Activated CD4-positive, alpha-beta T cell treated with anti-CD3 and anti-CD28 coated beads, Interleukin-2, amount 50 U/mL, for 1 hour (primary cell): ENCODE measurements at places on chromosomes 16 and 17.

GRCh38 chr17:68800751-68801150, 154.4 kb downstream of the ABCA8 start:
- DNase-seq = no peak

- no peak for DNase-seq
These were observed 648.9 kb downstream of the WWOX start for GRCh38 chr16:78748220-78748929.

DNA sequence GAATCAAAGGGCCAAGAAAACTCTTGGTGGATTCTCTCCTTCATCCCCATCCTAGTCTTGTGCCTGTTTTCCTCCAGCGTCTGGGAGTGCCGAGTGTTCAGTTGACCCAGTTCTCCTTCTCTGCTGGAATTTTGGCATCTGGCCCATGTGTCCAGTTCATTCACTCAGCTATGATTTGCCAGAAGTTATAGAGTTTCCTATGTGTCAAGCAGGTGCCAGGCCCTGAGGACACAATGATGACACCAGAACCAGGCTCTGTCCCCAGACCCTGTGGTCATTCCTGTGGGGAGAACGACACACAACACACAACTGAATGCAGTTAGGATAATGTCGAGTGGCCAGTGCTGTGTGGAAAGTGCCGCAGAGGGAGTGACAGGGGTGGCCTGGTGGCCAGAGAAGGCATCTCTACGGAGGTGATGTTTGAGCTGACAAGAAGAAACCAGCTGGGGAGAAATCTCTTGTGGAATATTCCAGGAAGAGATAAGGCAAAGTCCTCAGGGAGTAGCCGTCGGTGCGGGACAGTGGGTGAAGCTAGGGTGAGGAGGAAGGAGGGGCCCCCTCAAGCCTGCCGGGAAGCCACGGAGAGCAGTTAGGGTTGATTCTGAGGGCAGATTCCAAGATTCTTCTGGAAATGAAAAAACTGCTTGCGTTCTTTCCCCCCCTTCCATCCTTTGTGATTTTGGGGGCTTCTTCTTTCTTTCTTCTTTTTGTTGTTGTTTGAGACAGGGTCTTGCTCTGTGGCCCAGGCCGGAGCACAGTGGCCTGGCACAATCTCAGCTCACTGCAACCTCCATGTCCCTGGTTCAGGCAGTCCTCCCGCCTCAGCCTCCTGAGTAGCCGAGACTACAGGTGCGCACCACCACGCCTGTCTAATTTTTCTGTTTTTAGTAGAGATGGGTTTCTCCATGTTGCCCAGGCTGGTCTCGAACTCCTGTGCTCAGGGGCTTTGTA, 35.8 kb upstream of the IL34 start:
- DNase-seq = no peak

- DNase-seq = no peak
These were observed 5.7 kb downstream of the CDC42EP4 start for GRCh38 chr17:73305845-73306836.

GRCh38 chr16:89114159-89114981, 20.7 kb downstream of the ACSF3 start:
- peak; percentile 43 for DNase-seq

DNA sequence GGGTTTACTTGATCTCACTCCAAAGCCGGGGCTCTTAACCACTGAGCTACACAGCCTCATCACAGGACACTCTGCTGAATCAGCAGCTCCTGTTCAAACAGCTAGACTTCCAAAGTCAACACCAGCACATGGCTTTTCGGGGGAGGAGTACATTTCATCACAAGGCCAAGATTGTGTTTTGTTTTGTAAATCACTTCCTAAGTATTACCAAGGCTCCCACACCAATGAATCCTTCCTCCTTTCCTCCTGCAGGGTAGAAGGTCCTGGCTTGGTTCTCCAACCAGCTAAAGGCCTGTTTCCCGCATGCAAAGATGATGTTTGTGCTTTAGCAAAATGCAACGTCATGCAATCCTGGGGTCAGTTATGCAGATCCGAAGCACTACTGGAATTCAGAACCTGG, 152.5 kb downstream of the XYLT1 start:
- no peak for DNase-seq

DNA sequence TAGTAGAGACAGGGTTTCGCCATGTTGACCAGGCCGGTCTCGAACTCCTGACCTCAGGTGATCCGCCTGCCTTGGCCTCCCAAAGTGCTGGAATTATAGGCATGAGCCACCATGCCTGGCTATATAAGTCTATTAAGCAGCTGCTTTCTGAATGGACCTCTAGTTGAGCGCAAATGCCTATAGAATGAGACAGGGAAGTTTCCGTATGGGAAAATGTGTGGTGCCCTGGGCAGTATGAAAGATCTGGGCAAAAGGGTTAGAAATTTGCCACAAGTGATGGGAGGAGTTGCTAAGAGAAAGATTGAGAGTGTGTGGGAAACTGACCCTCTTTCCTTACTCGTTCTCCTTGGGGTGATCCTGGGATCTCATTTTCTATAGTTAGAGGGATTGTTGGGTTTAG, 26.3 kb downstream of the SLC6A2 start:
- no peak for DNase-seq

GRCh38 chr17:17493249-17493985, 2.8 kb downstream of the RASD1 start:
- no peak for DNase-seq

DNA sequence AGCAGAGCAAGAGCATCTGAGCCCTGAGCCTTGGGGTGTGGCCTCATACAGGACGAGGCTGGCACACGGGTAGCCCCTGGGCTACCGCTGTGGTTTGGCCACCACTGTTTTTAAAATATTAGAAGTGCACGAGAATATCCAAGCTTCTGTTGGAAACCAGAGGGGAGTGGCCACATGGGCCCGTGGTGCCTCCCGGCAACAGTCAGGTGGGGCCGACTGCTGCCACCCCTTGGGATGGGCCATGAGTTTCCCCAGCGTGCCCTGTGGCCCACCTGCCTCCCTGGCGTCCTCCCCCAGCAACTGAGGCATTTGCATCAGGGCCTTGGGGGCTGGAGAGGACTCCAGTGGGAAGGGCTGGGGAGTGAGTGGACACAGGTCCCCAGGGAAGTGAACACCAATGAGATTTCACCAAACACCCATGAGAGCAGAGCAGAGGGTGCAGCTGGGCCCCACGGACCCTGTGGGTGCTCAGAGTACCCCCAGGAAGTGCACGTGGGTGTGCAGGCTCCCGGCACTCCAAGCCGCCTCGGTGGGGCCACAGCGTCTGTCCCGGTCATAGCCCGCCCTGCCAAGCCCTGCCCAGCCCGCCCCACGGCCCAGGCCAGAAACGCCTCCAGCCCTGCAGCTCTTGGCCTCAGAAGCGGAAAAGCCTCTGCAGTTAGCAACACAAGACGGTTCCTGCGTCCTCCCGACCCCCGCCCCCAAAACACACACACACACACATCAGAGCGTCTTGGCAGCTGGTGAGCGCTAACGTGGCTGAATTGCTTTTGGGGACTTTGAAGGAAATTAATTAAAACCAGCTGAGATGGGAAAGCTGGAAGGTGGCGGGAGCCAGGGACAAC, 22.7 kb downstream of the ZNF469 start:
- DNase-seq = no peak

GRCh38 chr16:7744546-7745264, 412.1 kb downstream of the RBFOX1 start:
- no peak for DNase-seq

DNA sequence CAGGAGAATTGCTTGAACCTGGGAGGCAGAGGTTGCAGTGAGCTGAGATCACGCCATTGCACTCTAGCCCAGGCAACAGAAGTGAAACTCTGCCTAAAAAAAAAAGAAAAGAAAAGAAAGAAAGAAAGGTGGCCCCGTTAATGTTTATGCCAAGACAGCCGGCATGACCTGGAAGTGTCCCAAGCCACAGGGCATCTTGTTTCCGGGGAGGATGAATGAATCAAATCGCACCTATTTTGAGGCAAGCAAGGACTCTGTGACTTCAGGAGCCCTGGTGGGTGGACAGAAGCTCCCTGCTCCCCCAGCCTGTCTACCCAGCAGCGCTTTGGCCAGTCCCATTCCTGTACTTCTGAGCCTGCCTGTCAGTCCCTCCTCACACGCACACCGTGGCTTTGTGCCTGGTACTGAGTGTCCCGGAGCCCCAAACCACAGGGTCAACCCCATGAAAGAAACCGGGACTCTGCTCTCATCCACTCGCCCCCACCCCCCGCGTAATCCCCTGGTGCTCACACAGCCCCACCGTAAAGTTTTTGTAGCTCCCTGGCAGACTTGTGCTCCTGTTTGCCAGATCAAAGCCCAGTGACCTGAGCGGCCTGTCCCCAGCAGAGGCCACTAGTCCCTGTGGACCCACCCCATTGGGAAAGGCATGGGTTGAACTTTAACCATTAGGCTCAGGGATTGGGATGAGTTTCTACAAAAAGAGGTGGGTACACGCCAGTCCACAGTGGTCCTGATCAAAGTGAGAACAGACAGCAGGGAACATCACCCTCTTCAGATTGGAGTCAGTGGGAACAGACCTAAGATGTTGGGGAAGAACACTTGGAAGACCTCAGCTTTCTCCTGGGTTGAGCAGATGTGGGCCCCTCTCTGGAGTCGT, 19.3 kb downstream of the CD2BP2 start:
- no peak for DNase-seq

GRCh38 chr17:27457731-27458523, 1.7 kb downstream of the KSR1 start:
- no peak for DNase-seq

DNA sequence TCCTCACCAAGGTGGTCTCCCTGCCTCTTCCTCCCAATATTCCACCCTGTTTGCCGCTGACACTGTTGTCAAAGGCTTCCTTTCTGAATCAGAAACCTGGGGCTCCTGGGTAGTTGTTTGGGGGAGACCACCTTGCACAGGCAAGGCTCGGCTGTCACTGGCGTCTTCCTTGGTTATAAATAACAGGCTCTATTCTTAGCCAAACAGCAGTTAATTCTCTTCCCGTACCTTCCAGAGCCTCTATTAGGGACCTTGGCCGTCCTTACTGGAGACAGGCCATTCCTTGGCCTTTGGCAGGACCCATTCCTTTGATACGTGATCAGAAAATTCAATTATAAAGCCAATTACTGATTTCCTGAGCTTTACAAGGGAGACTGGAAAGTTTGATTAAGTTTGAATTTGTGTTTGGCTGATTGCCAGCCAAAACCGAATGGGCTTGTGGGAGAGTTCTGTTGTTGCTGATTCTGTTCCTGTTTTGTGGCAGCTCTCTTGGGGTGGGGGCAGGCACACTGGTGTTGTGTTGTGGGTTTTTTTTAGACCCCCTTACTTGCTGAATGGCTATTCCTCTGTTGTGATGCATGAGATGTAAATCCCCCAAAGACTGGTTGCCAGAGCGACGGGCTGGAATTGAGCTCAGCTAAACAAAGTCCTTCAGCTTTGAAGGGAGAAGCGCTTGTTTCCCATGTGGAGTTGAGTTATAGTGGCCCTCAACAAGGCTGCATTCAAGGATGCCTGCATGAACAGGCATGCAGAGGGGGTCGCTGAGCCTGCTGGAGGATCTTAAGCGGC, 104.6 kb downstream of the GNAO1 start:
- DNase-seq = no peak

DNA sequence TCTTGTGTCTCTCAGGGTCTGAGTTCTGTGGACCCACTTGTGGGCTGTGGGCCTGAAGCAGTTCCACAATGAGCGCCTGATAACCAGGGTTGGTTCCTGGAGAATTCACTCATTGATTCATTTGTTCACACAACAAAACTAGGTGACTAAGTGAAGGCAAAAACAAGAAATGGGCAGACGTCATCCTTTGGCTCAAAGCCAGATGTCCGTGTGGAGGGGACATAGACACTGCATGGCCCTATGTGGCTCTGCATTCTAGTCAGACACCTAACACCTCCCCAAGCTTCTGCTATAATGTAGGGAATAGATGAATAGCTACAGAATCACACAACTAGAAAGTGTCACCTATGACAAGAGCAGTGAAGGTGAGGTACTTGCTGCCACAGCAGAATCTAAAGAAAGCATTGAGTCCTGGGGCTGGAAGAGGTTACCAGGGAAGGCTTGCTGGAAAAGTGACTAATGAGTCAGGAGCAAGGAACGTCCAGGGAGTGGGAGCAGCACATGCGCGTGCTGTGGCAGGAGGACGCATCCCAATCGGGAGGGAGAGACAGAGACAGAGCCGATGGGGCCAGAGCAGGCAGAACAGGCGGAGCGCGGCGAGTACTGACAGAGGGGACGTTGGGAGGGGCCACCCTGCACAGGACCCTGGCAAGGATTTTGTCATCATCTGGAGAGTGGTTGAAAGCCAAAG, 58.9 kb downstream of the CES1 start:
- DNase-seq = no peak

DNA sequence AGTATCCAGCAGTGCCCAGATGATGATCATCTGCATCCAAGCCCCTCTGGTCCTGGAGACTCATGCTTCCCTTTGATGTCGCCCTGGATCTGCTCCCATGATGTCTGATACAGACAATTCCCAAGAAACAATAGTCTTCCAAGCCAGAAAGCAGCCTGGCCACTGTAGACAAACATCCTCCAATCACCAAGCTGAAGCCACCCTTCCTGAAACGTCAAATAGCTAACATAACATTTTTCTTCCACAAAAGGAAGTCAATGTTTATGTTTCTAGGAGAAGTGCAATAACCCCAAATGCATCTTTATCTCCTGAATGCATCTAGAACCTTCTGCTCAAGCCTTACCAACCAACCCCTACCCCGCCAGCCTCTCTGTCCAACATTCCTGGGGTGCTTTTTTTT, 1.2 kb upstream of the DPEP2 start:
- no peak for DNase-seq

- DNase-seq = no peak
These were observed 323 bp downstream of the ST3GAL2 start for GRCh38 chr16:70438585-70438968.

GRCh38 chr17:58189436-58190146, 2.9 kb upstream of the EPX start:
- no peak for DNase-seq

DNA sequence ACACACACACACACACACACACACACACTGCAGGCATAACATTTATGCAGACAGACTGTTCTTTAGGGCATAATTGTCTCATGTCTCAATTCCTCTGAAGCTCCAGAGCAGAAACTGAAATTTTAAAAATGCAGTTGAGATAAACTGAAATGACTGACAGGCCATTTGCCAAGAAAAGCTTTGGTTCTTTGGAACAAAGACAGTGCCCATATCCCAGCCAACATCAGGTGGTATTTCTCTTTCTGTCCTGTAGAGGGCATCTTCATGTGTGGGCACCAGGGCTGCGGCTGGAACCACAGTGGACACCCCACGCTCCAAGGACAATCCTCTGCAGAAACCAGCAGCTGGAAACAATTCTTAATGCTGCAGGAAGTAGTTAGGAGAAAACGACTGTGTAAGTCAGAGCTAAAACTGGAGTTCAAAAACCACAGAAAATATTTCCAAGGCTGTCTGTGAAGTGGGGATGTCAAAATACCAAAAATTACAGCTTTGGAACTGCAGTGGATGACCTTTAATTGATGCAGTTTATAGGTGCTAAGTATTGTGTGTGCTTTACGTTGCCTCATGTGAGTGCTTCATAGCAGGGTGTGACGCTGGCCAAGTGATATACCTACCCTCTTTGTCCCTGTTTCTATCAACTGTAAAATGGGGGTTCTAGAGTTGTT, 10.6 kb upstream of the MEFV start:
- DNase-seq = no peak

DNA sequence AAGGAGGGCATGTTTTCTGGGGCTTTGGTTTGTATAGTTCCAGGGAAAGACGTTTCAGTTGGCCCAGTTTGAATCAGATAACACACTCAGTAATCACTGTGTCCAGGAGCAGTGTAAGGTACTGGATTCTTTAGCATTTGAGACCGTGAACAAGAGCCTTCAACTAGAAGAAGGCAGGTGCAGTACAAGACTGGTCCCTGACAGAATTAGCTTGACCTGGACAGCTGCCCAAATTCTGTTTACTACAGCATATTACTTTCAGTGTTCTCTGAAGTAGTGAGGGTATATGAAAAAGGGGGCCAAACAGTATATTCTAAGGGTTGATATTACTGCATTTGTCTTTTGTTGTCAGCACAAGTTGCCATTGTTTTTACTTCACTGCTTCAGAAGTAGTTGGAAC, 81.3 kb downstream of the COX10 start:
- no peak for DNase-seq
